Chondrocyte (in vitro differentiated cells): ENCODE measurements at places on chromosomes 4 and X. TPM values are rescaled to one million over a fixed set of nuclear protein-coding genes. Genes with fewer than 3 reads are reported as not detected.

The ZC4H2 gene
- total RNA-seq, result 13.1 to 17.5 TPM (median 15.2 TPM) in 3 replicates

The PRICKLE3 gene
- 7.2 to 8.2 TPM (median 7.5 TPM) in 3 replicates for total RNA-seq

The ARL9 gene
- total RNA-seq, result 0.26 to 0.57 TPM (median 0.41 TPM) in 3 replicates

The EDNRA gene
- 58.3 to 136 TPM (median 135 TPM) in 3 replicates for total RNA-seq

GRCh38 chr4:176939445-176939844 is 146.7 kb upstream of the VEGFC start:
- H3K4me3 ChIP-seq, result no peak overlapping the region
- no peaks in the 10 kb centered on the region for H3K36me3 ChIP-seq
- peaks cover 27% of the 10 kb centered on the region for H3K4me1 ChIP-seq

DNA sequence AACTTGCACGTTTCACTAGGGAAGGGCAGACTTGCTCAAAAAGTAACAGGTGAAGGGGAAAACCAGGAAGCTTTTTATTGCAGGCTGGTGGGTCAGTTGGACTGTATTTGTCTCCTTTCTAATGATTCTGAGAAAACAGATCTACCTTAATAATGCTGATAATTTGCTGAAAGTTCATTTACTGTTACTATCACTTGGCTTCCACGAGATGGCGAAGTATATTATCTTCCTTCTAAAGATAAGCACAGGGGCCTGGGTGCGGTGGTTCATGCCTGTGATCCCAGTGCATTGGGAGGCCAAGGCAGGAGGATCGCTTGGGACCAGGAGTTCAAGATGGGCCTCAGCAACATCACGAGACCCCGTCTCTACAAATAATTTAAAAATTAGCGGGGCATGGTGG is 16.4 kb downstream of the CCKAR start:
- H3K36me3 ChIP-seq, result no peaks in the 10 kb centered on the region
- H3K27ac ChIP-seq, result no peak overlapping the region
- H3K4me3 ChIP-seq, result no peak overlapping the region
- peaks cover 3% of the 10 kb centered on the region for H3K27me3 ChIP-seq

- no peak for DNase-seq
- H3K4me3 ChIP-seq, result no peak overlapping the region
- H3K4me1 ChIP-seq, result no peaks in the 10 kb centered on the region
- H3K36me3 ChIP-seq, result no peaks in the 10 kb centered on the region
- no peak overlapping the region for H3K27ac ChIP-seq
Observed at GRCh38 chrX:96576368-96576767, 108.3 kb upstream of the DIAPH2 start.
